CD8-positive, alpha-beta memory T cell (primary cell): ENCODE measurements at places on chromosomes 4 and X.
A peak's percentile ranks its signal among the peaks of the same experiment; 100 is the strongest.

DNA sequence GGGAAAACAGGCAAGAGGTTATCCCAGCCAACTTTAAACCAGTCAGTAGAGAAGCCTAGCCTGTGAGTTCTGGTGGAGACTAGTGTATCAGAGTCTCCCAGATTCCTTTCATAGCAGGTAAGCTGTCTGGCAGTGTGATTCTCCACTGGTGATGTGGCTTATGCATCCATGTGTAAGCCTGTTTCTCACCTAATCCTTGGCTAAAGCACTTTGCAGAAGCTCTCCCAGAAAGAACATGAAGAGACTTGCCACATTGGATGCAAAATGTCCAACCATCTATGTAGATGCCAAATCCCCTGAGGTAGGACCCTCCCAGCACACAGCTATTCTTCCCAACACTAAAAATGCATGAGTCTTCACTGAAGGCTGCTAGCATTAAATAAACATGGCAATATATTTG lies 111.7 kb downstream of the CHRNA9 start:
- DNase-seq = no peak

- no peak for DNase-seq
Measured at GRCh38 chr4:16687011-16687410, 211.4 kb downstream of the LDB2 start.

DNA sequence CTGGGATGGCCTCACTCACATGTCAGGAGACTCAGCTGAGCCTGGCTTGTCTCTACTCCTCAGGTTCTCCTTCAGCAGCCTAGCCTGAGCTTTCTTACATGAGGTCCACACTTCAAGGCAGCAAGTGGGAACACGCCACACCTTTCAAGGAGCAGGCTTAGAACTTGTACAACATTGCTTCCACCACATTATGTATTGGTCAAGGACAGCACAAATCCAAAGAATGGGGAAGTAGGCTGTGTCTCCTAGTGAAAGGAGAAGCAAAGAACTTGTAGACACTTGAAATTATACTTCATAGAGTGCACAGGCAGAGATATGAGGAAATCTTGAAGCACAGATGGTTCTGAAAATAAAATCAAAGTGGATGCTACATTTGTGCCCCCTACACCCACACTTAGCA lies 120.9 kb upstream of the NOCT start:
- DNase-seq = no peak

DNA sequence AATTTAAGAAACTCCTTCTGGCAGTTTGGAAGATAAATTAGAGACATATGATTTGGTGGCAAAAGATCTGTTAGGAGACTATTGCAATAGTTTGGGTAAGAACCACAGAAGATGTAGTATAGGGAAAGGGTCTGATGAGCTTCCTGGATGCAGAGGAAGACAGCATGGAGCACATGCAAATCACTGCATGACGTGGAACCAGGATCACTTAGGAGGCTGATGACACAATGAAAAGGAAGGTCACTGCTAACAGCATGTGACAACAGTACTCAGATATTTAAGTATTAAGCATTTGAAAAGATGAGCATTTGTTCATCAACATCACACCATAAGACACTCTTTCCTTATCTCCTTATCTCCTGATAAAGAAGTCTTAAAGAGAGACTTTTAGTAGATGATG lies 167.8 kb upstream of the LDB2 start:
- no peak for DNase-seq

DNA sequence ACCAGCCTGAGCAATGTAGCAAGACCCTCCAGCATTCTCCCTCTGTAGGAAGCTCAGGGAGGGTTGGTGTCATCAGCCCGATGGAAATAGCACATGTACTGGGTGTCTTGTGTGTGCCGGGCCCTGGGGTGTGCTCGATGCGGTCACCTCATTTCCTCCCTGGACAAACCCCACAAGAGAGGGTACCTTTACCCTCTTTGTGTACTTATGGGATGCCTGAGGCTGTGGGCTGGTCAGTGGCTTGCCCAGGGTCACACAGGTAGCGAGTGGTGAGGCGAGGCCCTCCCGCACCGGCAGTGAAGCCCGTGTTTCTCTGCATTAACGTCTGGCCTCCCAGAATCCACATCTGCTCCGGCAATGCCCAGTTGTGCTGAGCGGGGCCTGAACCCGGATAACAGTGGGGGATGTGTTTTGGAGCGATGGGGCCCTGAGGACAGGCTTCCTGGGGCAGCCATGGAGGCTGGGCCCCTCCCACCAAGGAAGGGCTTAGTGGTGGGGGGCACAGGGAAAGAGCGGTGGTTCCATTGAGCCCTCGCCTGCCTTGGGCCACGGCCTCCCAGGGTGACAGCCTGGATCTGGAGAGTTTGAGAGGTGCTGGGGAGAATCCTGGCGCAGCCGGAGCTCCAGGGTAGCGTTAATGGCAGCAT lies 8.1 kb downstream of the PSAPL1 start:
- peak; percentile 16 for DNase-seq

- DNase-seq = no peak
Measured at GRCh38 chr4:122803788-122804208, 22.8 kb upstream of the FGF2 start.

DNA sequence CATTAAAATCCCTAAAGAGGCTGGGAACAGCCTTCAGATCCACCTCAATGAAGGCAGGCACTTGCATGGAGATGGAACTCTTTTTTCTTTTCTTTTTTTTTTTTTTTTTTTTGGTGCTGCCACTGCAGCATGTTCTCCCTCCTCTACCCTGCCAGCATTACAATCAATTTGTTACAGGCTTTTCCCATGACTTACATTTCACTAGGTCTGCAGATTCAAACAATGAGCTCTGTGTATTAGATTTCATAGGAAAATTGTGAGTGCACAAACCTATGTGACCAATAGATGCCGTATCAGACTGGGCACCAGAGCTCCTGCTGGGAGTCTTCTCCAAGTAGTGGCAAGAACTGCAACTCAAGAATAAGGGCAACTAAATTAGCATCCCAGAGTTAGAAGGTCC lies 63.8 kb upstream of the GABRQ start:
- DNase-seq = no peak

DNA sequence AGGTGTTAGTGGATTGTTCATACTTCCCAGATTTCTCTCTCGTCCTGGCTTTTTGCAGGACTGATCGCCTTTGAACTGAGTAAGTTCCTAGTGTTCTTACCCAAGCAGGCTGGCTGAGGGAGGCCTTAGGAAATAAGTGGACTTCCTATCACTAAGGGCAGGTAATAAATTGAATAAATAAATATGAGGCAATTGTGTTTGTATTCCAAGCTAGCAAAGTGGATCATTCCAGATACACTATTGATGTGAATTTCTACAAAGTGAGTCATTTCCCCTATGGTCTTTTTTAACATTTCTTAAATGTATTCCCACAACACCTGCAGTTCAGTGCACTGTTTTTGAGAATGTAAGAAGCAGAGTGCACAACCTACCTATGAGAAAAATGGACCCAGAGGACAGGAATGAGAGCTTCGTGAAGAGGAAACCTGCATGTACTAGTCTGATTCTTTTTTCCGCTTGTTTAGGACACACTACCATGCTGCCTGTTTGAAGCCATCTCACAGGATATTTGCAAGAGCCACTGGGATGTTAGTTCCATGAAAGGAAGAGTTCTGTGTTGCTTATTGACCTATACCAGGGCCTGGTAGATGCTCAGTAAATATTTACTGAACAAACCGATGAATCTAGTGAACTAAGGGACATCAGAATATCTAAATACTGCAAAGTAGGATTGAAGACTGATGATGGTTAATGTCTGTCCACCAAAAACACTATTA lies 29.0 kb upstream of the SMAD1 start:
- no peak for DNase-seq

GRCh38 chr4:10144966-10145365 lies 28.4 kb upstream of the WDR1 start:
- DNase-seq = no peak
